ENCODE measurements at places on chromosomes 1 and 21.

GRCh38 chr1:26538480-26539412, 9.2 kb downstream of the RPS6KA1 start:
- peak; percentile 48 for DNase-seq

DNA sequence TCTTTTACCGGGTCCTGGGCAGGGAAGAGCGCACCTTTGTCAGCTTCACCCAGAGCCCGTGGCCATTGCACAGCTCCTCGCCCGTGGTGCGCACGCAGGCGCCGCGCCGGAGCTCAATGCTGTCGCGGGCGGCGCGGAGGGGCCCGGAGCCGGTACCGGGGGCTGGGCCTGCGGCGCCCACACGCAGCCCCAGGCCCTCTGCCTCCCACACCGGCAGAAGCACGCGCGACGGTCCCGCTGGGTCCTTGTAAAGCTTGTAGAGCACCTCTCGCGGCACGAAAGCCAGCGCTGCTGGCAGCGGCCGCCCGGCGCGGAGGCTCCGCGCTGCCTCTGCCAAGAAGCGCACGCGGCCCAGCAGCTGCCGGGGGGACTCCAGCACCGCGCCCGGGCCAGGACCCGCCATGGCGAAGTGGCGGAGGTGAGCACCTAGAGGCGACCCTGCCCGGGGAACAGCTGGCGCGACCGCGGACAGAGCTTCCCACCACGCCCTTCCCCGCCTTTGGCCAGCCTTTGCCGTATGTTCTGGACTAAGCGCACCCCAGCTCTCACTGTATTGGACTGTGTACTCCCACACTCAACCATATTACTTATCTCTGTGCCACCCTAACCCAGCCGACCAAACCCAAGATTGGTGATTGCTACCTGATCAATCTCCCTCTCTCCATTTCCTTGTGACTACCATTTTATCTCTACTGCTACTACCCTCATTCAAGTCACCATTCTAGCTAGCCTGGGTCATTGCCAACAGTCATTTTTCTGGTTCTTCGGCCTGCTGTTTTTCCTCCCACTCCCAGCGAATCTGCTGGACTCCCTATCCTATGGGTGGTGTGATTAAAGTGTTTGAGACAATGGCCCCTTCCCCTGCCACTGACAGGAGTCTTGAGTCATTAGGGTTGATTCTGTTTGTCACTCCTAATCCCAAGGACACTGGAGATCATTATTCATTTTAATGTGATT, at the start of gene HECTD3:
TSS of gene HECTD3 (minus strand) at position 470 of the 957 bp plus-strand sequence. CDS start at position 403, 67 bp downstream.
- DNase-seq, result peak; percentile 68

- DNase-seq, result no peak
Measured at GRCh38 chr1:40703316-40703715, 11.8 kb downstream of the NFYC start.

- no peak for DNase-seq
Measured at GRCh38 chr1:165895451-165895871, 68.0 kb downstream of the UCK2 start.

GRCh38 chr1:183776731-183777130, 28.2 kb upstream of the RGL1 start:
- no peak for DNase-seq

- DNase-seq, result no peak
Measured at GRCh38 chr1:208135354-208135753, 108.8 kb downstream of the PLXNA2 start.

DNA sequence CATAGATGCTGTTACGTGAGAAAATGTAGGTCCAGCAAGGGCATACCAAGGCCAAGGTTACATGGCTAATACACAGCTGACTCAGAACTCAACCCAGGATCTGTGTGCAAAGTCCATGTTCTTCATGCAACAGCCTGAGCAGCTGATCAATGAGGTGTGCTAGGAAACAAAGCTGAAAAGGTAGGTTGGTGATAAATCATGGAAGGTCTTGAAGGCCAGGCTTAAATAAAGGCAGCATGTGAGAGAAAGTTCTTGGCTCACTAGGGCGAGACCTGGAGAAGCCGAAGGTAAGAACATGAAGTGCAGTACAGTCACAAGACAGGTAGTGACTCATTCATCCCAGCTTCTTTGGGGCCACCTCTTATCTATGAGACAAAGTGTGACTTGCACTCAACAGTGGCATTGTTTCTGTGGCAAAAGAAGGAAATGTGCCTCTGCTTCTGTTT, 33.4 kb downstream of the TLR5 start:
- no peak for DNase-seq

DNA sequence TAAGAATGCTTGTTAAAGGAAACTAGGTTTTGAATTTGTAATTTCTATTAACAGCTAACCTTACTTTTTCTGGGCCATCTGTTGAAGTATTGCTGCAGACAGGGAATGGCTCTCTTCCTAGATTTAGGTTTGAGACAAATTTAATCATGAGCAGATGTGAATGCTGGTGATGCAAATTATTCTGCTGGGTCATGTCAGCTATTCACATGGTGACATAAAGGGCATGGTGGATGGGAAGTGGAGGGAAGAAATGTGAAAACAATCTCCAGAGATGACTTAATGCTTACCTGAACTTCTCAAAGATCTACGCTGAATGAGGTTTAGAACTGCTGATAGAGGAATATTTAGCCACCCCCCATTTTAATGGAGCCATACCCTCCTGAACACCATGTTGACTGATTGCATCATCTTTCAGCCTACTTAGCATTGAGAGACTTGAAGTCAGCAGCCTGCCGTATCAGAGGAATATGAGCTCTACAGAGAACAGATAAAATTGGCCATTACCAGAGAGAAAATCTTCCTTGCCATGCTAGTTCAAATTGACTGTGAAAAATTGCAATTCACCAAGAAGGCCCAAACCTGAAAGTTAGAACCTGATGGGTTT, 138.8 kb downstream of the HHAT start:
- DNase-seq, result no peak

GRCh38 chr1:1565340-1565739, 9.3 kb downstream of the SSU72 start:
- DNase-seq, result no peak

- DNase-seq, result no peak
Measured at GRCh38 chr21:32163386-32163785, 115.5 kb downstream of the MIS18A start.

DNA sequence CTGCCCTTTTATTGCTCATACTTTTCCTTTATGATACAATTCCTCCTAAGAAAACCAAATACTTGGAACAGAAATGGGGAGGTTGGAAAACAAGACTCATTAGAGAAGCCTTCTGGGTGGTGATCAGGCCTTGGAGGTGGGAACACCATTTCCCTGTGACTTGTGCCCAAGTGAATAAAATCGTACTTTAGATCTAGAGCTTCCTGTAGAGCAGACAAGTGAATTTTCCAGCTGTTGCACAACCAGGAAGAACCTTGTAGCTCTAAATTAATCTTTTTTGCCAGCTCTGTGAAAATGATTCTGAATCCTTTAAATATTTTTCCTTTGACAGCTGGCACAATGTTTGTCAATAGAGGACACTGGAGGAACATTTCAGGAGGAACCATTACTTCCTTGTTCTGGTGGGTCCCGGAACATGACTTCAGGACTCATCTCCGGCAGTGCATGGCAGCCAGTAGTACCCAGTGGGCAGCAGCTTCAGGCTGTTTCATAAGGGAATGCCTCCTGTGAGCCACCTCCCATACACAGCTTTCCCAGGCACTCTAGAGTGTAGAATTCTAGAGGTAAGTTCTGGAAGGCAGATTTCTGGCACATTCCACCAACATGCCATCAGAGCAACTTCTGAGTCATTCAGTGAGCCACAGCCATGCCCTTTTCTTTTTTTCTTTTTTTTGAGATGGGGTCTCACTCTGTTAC, 5.5 kb upstream of the SNAPIN start:
- no peak for DNase-seq

DNA sequence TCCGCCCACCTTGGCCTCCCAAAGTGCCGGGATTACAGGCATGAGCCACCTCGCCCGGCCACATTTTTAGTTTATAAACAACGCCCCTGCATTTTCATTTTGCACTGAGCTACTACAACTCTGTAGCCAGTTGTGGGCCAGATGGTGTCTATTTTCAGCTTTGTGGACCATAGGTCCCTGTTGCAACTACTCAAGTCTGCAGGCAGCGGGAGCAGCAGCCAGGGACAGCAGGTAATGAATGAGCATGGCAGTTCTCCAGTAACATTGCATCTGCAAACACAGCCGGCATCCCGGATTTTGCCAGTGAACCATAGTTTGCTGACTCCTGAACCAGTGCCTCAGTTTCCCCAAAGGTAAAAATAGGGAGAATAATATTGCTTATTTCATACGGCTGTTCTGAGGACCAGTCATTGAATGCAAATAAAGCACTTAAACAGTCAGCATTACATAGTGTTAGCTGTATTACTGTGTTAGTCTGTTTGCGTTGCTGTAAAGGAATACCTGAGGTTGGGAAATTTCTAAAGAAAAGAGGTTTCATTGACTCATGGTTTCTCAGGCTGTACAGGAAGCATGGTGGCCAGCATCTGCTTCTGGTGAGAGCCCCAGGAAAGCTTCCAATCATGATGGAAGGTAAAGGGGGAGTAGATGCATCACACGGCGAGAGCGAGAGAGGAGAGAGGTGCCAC, 65.5 kb upstream of the SLC45A1 start:
- no peak for DNase-seq

GRCh38 chr1:226110249-226111097, 48.0 kb downstream of the H3-3A start:
- peak; percentile 65 for DNase-seq

DNA sequence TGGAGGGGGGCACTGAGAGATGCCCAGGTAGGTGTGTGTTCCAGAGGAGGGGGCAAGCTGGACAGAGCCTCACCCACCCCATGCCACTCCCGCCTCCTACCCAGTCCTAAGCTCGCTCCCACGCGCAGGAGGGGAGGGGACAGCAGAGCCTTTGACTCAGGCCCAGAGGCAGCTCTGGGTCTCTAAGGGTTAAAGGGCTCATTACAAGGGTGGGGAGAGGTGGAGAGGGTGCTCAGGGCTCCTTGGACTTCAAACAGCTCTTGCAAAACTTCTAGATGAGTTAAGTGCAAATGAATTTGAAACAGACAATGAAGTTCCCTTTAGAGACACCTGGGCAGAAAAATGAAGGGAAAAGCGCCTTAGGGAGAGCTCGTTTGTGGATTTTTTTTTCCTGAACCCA, 104.2 kb upstream of the CASZ1 start:
- DNase-seq, result no peak

- no peak for DNase-seq
Measured at GRCh38 chr1:74771913-74772515, 39.1 kb downstream of the TYW3 start.

- DNase-seq, result no peak
Measured at GRCh38 chr1:27018316-27018715, 5.7 kb upstream of the TENT5B start.

DNA sequence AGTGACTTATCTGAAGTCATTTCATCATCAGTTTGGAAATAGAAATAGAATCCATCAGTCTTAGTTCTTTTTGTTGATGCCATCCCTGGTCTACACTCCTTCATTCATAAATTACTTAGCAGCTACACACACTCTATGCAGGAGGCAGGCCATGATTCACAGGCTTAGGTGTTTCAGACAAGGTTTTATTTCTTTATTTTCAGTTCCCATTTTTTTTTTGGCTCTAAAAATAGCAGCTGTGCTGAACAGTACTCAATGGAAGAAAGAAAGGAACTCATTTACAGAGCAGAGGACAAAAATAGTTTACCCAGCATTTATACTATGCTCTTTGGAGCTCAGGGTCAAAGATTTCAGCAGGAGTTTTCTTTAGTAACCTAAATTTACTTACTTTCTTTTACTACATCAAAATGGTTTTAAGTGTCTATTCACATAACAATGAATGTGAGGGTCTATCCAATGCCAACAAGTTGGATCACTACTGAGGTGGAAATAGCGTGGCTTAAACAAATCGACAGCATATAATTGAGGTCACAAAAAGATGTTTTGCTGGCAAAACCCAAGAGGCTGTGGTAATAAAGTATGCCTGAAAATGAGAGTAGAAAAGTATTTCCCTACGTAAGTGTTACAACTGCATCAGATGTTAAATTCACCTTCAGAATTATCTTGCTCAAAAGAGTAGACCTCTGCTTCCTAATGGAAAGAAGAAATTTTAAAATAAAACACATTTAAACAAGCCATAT, 7.7 kb downstream of the KRTAP19-8 start:
- no peak for DNase-seq

DNA sequence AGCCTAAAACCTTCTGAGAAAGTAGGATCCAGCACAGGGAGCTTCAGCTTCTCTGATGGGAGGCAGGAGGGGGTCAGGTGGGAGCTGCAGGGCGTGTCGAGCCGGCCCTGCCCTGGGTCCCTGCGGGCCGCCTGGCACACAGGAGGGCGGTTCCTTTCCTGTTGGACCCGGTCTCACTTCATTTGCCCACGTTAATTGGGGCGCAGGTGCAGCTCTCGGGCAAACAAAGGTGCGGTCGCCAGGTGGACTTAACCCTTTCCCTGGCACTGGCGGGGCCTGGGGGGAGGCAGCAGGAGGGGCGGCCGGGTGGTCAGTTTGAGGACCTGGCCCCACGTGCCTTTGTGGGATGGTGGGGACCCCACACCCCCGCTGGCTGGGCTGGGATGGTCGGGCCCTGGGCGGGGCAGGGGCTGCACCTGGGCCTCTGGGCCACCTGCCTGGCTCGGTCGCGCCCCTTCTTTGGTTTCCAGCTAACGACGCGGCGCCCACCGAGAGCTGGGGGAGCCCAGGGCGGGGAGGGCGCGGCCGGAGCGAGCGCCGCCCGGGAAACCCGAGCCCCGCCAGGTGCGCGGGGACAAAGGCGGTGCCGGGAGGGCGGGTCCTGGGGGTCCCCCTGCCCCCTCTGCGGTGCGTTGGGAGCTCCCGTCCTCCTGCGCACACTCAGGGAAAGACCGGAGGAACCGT, 20.8 kb upstream of the C1orf159 start:
- DNase-seq, result peak; percentile 22

- DNase-seq, result no peak
Measured at GRCh38 chr21:14877581-14878228, 187.1 kb downstream of the NRIP1 start.

DNA sequence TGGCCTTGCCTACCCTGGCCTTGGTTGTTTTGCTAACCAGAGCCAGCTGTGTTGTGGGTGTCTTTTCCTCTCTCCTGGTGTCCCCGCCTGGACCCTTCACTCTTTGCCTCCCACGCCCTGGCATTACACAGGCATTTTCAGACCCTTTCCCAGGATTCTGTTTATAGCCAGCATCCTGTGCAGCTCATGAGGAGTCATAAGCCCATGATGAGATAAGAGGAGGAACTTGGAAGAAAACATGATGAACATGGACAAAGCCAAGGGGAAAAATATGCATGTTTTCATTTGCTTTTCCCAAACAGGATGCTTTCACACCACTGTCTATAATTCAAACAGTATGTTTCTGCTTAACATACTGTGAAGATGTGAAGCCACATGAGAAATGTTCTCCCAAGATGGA, 18.7 kb upstream of the WARS2 start:
- no peak for DNase-seq

GRCh38 chr1:179141592-179142251, 59.9 kb downstream of the TOR3A start:
- peak; percentile 18 for DNase-seq

DNA sequence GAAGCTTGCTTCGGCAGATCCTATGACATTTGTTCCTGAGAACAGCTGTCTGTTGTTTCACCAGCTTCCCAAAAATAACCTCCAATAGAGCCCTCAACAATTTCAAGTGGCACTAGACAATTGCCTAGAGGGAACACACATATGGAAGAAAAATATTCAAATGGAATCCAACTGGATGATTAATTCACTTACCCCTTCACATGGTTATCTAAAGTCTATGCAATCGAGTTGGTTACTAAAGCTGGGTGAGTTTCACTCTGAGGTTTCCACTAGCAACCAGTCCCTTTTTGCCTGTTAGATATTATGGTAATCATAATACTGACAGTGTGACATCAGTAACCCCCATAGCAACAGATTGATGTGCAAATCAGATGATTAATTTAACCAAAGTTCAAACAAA, at the start of gene LEMD1:
TSS of gene LEMD1 (minus strand) at position 259 of the 400 bp plus-strand sequence. CDS start 1,520 bp downstream, outside the sequence.
- DNase-seq, result no peak

Data from stimulated activated CD4-positive, alpha-beta T cell treated with anti-CD3 and anti-CD28 coated beads, Interleukin-4, amount 100 ng/mL, for 1 hour (primary cell).